ENCODE measurements at places on chromosomes 11 and 22.

DNA sequence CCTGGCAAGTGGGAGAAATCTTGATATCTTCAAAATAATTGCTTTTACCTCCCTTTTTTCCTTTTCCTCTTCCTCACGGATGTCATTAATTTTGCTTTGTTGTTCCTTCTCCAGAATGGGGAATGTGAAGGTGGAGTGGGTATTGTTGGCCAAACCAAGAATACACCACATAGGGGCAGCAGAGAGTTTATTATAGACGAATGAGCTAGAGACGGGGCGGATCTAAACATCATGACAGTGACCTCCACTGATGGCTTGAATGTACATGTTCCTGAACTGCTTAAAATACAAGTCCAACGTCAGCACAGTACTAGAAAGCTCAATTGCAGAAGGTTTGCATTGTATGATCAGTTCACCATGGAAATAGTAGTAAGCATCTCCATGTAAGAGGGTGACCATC, 122.3 kb upstream of the SNX19 start:
- DNase-seq = no peak

DNA sequence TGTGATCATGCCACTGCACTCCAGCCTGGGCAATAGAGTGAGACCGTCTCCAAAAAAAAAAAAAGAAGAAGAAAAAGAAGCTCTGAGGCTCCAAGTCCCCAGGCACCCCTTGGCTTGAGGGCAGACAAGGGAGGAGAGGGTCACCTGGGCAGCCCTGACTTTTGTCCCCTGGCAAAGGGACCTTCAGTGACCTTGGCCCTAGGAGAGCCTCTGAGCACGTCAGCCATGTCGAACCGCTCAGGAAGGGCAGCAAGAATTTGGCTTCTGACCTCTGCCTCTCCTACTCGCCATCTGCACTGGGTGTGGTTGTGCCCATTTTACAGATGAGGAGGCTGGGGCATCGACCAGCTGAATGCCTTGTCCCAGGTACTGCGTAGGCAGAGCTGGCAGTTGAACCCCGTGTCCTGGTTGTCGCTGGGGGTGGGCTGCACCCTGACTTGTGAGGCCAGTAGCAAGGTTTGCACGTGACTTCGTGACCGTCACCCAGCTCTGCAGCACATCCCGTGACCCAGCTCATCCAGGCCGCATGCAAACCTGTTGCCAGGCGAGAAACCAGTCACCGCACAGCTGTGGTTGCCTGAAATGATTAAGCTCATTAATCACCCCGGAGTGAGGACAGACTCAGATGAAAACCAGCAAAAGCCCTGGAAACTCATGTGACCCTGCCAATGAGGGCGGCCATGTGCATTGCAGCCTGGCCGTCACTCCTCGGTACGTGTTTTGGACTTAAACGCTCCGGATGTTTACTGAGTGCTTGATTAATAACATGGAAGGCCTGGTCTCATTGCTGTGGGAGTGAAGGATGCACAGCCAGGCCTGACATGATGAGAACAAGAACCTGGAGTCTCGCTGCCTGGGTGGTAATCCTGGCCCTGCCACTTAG, 47.7 kb upstream of the PPP6R3 start:
- DNase-seq = peak; percentile 98

DNA sequence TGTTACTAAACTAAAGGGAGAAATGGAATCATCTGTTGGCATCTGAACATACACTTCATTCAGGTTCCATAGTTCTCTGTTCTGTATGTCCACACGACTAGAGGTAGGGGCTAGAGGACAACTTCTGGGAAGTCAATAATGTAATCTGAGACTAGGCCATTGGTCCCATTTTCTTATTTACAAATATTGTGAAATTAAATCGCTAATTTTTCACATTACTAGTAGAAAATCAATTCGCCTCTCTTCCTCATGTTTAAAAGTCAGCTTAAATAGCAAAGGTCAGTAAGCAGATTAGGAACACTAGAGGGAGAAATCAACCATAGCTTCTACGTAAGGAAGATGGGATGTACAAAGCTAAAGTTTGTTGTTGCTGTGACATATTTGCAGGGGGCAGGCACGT, 59.7 kb downstream of the CADM1 start:
- DNase-seq = no peak

DNA sequence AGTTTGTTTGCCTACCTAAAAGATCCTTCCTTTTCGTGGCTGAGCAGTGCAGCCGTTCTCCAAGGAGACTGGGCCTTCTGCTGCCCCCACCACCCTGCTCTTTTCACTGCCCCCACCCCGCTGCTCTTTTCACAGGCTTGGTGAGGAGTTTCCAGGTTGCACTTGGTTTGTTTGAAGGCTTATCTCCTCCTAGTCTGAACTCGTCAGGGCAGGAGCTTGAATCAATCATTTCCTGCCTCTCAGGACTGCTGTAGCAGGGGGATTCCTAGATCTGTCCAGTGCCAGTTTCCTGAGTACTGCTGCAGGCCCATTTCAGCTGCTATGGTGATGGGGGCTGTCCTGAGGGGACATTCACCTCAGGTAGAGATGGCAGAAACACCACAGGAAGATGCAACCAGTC, 10.0 kb downstream of the MED15 start:
- DNase-seq = no peak

- no peak for DNase-seq
Observed at GRCh38 chr22:46240073-46240472, 10.0 kb downstream of the CDPF1 start.
